Posterior vena cava (tissue), 2 donors: ENCODE measurements at places on chromosomes 4 and X. TPM values are rescaled to one million over a fixed set of nuclear protein-coding genes. Genes with fewer than 3 reads are reported as not detected.

The SPIN2A gene
- 0.67 TPM for total RNA-seq

The PHOX2B gene
- not detected for total RNA-seq

The PAGE1 gene
- not detected for total RNA-seq

The DDX60 gene
- 18.4 TPM for total RNA-seq

The STBD1 gene
- 17.6 TPM for total RNA-seq

The NXF2B gene
- total RNA-seq: not detected

The HGFAC gene
- total RNA-seq: not detected

The ABCG2 gene
- 3.4 TPM for total RNA-seq

The MAGEB17 gene
- not detected for total RNA-seq

The MAP7D3 gene
- 23.1 TPM for total RNA-seq

The KCNE5 gene
- 0.29 TPM for total RNA-seq

The CXXC4 gene
- 0.14 TPM for total RNA-seq

The PRKX gene
- 12.4 TPM for total RNA-seq

The GPC3 gene
- total RNA-seq: 11.3 TPM

The SYTL5 gene
- 0.05 TPM for total RNA-seq

The CT47C1 gene
- total RNA-seq: not detected

The CRLF2 gene
- 1.1 TPM for total RNA-seq

The RNF128 gene
- not detected for total RNA-seq

The TMPRSS11E gene
- not detected for total RNA-seq

The GAGE12E gene
- not detected for total RNA-seq

The MTMR8 gene
- total RNA-seq: 4.9 TPM

The AMBN gene
- total RNA-seq: not detected

The GPR50 gene
- not detected for total RNA-seq

The SSX3 gene
- not detected for total RNA-seq

The ARHGEF6 gene
- 14.2 TPM for total RNA-seq

The AREG gene
- 2.9 TPM for total RNA-seq

The SCLT1 gene
- total RNA-seq: 19.8 TPM

The MSX1 gene
- total RNA-seq: 7.0 TPM

The GAGE12J gene
- not detected for total RNA-seq

The PRAF2 gene
- 42.6 TPM for total RNA-seq

The SSX2 gene
- total RNA-seq: not detected

The LIMCH1 gene
- 38.7 TPM for total RNA-seq

The CLTRN gene
- 0.51 TPM for total RNA-seq

The TIGD2 gene
- 2.8 TPM for total RNA-seq

The CYTL1 gene
- 1.2 TPM for total RNA-seq

The RHOH gene
- total RNA-seq: 4.2 TPM

The GYPE gene
- total RNA-seq: 1.5 TPM

The MSANTD1 gene
- 1.1 TPM for total RNA-seq

The NKX3-2 gene
- not detected for total RNA-seq

The ASB9 gene
- total RNA-seq: 1.4 TPM

The RADX gene
- 0.37 TPM for total RNA-seq

The ADAMTS3 gene
- 3.2 TPM for total RNA-seq

The TLR1 gene
- 11.1 TPM for total RNA-seq

The TLR3 gene
- 13.8 TPM for total RNA-seq

The DTHD1 gene
- total RNA-seq: 0.37 TPM

The LEF1 gene
- total RNA-seq: 3.0 TPM

The ODAPH gene
- total RNA-seq: not detected

The ADGRG2 gene
- total RNA-seq: 1.0 TPM

The HPSE gene
- 4.4 TPM for total RNA-seq

The CXorf38 gene
- total RNA-seq: 10.3 TPM

The CT45A3 gene
- total RNA-seq: not detected

The FOXP3 gene
- total RNA-seq: 0.10 TPM

The PASD1 gene
- not detected for total RNA-seq

The GAB3 gene
- total RNA-seq: 6.6 TPM
